ENCODE measurements at places on chromosomes 16 and 17.
A peak's percentile ranks its signal among the peaks of the same experiment; 100 is the strongest.

DNA sequence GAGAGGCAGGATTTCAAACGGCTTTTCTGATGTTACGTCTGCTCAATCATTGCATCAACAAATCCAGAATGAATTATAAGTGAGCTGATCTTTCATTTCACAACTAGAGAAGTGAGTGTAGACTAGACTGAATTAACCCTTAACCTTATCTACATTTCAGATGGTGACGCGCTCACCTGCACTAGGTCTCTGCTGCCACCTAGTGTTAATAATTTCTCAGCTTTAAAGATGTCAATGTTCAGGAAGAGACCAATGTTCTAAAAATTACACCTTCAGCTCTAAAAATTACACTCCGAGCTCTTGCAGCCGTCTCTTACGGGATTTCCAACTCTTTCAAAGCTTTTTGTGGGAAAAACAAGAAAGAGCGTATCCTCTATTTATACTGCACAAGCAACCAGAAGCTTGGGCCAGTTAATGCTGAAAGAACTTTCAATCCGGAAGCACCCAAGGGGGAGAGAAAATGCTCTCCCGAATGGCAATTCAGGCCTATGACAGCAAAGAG lies 88.2 kb upstream of the FA2H start:
- no peak overlapping the region for H3K27ac ChIP-seq
- no peaks in the 10 kb centered on the region for H3K27me3 ChIP-seq
- peaks cover 4% of the 10 kb centered on the region for H3K4me1 ChIP-seq
- H3K4me3 ChIP-seq, result no peak overlapping the region
- DNase-seq, result no peak

DNA sequence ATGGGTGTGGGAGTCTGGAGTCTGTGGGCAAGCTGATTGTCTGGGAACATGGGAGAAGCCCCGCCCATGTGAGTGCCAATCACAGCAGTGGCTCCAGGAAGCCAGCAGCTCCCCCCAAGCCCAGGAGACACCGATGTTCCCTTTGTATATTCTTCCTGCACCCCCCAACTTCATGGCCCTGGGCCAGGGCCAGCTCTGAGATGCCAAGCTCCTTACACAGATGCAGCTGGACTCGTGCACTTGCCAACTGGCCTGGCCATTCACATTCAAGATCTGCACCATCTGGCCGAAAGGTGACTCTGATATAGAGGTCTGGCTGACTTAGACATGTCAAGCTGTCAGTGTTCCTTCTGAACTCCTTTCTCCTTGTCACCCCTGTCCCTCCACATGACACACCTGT lies 50.5 kb downstream of the CACNG5 start:
- no peaks in the 10 kb centered on the region for H3K27me3 ChIP-seq
- no peak overlapping the region for H3K27ac ChIP-seq
- no peaks in the 10 kb centered on the region for H3K4me1 ChIP-seq

- no peaks in the 10 kb centered on the region for H3K4me1 ChIP-seq
- H3K27ac ChIP-seq, result no peak overlapping the region
- no peaks in the 10 kb centered on the region for H3K27me3 ChIP-seq
- H3K36me3 ChIP-seq, result peaks cover 51% of the 10 kb centered on the region
- no peak for DNase-seq
Measured at GRCh38 chr16:70468776-70469525, 14.6 kb downstream of the FCSK start.

DNA sequence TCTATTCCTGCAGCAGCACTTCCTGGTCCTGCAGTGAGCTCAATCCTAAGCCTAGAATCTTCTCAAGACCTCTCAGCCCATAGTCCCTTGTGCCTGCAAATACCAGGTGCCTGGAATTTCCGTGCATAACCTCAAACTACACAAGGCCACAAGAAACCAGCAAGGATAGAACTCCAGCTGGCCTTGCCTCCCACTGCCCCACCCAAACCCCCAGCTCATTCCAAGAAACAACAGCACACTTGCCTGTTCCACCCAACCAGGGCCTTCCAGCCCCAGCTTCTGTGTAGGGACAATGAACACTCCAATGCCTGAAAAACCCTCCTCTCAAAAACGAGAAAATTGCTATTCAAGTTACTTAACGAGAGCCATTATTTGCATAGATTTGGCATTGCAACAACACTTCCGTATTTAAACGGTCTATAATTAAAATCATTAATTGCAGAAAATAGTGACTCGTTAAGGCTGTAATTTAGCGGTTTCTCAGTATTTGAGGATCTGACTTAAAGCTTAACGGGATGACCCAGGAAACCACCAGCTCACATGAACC lies 147.0 kb downstream of the C16orf78 start:
- no peak overlapping the region for H3K27ac ChIP-seq
- no peaks in the 10 kb centered on the region for H3K4me1 ChIP-seq
- peaks cover 9% of the 10 kb centered on the region for H3K36me3 ChIP-seq
- H3K27me3 ChIP-seq, result no peaks in the 10 kb centered on the region

DNA sequence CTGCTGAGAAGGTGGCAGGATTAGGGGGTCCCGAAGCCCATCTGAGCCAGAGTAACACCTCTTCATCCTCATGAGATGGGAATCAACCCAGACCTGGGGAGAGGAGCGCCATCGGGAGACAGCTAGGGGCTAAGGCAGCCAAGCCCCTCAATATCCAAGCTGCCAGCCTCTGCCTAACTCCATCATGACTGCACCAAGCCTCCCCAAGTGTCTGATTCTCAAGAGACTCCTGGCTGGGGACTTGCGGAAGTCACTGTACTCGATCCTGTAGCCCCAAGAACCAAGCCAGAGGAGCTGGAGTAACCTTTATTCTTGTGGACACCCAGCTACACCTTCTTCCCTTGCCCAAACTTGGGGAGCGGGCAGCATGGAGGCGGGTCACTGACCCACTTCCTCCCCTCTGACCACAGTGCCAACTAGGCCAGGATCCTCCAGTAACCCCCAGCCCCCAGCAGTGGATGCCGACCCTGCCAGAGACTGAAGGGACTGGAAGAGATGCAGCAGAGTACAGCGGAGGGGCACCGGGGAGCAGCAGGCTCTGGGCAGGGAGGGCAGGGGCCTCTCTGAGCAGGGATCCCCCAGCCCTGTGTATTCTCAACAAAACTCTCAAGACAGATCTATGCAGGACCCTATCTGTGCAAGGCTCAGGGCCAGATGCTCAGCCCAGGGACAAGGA lies 13.3 kb downstream of the HDAC5 start:
- peaks cover 80% of the 10 kb centered on the region for H3K4me1 ChIP-seq
- H3K36me3 ChIP-seq, result peaks cover 17% of the 10 kb centered on the region
- DNase-seq, result no peak
- peak overlapping the region; percentile 45 for H3K4me3 ChIP-seq
- no peaks in the 10 kb centered on the region for H3K27me3 ChIP-seq

DNA sequence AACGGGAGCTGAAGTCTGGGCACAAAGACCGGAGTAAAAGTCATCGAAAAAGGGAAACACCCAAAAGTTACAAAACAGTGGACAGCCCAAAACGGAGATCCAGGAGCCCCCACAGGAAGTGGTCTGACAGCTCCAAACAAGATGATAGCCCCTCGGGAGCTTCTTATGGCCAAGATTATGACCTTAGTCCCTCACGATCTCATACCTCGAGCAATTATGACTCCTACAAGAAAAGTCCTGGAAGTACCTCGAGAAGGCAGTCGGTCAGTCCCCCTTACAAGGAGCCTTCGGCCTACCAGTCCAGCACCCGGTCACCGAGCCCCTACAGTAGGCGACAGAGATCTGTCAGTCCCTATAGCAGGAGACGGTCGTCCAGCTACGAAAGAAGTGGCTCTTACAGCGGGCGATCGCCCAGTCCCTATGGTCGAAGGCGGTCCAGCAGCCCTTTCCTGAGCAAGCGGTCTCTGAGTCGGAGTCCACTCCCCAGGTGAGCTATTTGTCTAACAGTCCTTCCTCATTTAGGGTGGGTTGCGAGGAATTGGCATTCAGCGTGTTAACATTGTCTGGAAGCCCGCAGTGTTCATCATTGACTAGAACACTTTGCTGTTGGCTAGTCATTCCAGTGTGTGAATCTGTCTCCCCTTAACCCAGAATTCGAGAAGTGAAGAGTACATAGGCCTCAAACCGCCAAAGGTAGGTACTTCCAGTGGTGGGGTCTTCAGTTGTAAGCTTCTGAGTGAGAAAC lies 1.5 kb downstream of the CDK12 start:
- peak overlapping the region; percentile 96 for H3K27ac ChIP-seq
- H3K4me1 ChIP-seq, result peaks cover 7% of the 10 kb centered on the region
- DNase-seq, result no peak
- peak overlapping the region; percentile 68 for H3K4me3 ChIP-seq
- H3K36me3 ChIP-seq, result no peaks in the 10 kb centered on the region

GRCh38 chr17:47742319-47743181 lies 9.5 kb downstream of the TBX21 start:
- no peaks in the 10 kb centered on the region for H3K36me3 ChIP-seq
- peaks cover 6% of the 10 kb centered on the region for H3K27me3 ChIP-seq
- DNase-seq, result peak; percentile 45
- no peak overlapping the region for H3K27ac ChIP-seq

DNA sequence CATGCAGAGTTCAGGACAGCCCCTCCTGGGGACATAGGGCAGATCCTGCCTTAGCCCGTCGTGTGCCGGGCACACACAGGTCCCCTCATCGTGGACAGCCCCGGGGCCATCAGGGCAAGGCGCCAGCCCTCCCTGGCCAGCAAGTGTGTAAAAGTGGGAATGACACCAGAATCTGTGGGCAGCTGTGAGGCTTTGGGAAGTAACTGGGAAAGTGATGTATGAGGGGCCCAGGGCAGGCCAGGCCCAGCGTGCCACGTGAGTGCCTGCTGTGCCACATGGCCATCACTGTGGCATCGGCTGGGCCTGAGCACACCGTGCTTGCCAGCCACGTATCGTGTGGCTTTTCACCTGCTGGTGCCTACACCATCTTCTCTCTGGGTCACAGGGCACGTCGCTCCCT lies 26.6 kb downstream of the ACSF3 start:
- DNase-seq, result no peak
- peaks cover 94% of the 10 kb centered on the region for H3K36me3 ChIP-seq
- H3K4me3 ChIP-seq, result no peak overlapping the region
- H3K4me1 ChIP-seq, result no peaks in the 10 kb centered on the region
- H3K27me3 ChIP-seq, result no peaks in the 10 kb centered on the region
- H3K27ac ChIP-seq, result no peak overlapping the region

GRCh38 chr16:15507301-15507958 lies 73.0 kb downstream of the BMERB1 start:
- peak overlapping the region; percentile 46 for H3K27ac ChIP-seq
- H3K4me3 ChIP-seq, result no peak overlapping the region
- H3K36me3 ChIP-seq, result no peaks in the 10 kb centered on the region
- peaks cover 14% of the 10 kb centered on the region for H3K4me1 ChIP-seq
- no peak for DNase-seq

GRCh38 chr16:53629607-53630312 lies 73.9 kb downstream of the RPGRIP1L start:
- peaks cover 4% of the 10 kb centered on the region for H3K36me3 ChIP-seq
- no peak for DNase-seq
- no peak overlapping the region for H3K27ac ChIP-seq
- H3K4me1 ChIP-seq, result no peaks in the 10 kb centered on the region

DNA sequence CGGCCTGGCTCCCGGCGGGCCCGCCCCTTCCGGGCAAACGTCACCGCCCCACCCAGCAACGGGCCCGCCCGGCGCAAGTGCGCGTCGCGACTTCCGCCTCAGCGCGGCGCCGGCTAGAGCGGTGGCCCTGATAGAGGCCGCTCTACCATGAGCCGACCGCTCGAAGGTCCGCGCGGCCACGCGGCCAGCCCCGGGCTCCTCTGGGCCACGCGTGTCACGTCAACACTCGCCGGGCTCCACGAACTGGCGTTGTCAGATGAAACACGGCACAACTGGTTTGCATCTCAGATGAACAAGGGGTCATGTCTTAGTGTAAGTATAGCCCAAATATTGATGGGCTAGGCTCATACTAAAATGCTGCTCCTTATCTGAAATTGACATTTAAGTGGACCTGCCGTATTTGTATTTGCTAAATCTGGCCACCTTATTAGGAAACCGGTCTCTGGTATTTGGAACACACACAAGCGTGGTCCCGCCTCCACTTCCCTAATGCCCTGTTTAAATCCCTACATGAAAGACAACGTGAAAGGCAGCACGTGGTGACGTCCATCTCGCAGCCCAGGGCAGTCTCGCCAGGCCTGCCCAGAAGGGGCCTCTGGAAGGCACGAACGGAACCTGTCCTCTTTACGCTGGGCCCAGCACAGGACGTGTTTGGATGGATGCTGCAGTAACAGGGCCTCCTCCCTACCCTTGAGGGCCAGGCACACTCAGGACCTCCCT lies at the start of gene ZNF598:
Gene ZNF598 (minus strand): TSS at position 31 of the 720 bp plus-strand sequence.
- H3K4me1 ChIP-seq, result peaks cover 17% of the 10 kb centered on the region
- no peaks in the 10 kb centered on the region for H3K27me3 ChIP-seq
- peak; percentile 89 for DNase-seq
- H3K4me3 ChIP-seq, result peak within 1 kb of the TSS; percentile 94

DNA sequence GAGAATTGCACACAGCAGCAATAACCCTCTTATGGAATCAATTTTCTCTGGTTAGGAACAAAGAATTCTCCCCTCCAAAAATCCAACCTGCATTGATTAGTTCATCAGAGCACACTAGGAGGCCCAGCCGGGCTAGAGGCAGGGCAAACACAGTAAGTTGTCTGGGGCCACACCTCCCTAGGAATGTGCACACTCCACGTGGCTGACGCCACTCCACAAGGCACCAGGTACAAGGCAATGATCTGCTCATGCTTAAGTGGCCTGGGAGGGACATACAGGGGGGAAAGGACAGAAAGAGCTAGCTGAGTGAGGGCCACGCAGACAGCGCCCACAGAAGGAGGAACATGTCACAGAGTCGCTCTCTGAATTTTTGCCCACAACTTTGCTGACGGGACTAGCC lies 107.6 kb downstream of the SLC39A11 start:
- no peaks in the 10 kb centered on the region for H3K36me3 ChIP-seq
- H3K27ac ChIP-seq, result no peak overlapping the region
- H3K4me1 ChIP-seq, result no peaks in the 10 kb centered on the region

GRCh38 chr17:82647593-82648164 lies 565 bp downstream of the WDR45B start:
- peak overlapping the region; percentile 87 for H3K27ac ChIP-seq
- DNase-seq, result no peak
- peak overlapping the region; percentile 69 for H3K4me3 ChIP-seq
- peaks cover 20% of the 10 kb centered on the region for H3K4me1 ChIP-seq
- H3K27me3 ChIP-seq, result no peaks in the 10 kb centered on the region

- H3K27ac ChIP-seq, result no peak overlapping the region
- H3K4me3 ChIP-seq, result peak overlapping the region; percentile 76
- no peaks in the 10 kb centered on the region for H3K36me3 ChIP-seq
- peaks cover 12% of the 10 kb centered on the region for H3K27me3 ChIP-seq
- H3K4me1 ChIP-seq, result peaks cover 26% of the 10 kb centered on the region
Measured at GRCh38 chr16:2475413-2476344, 752 bp downstream of the TBC1D24 start.

GRCh38 chr16:73371584-73372319 lies 323.8 kb upstream of the ZFHX3 start:
- H3K27ac ChIP-seq, result no peak overlapping the region
- H3K4me1 ChIP-seq, result no peaks in the 10 kb centered on the region
- H3K36me3 ChIP-seq, result no peaks in the 10 kb centered on the region
- no peak for DNase-seq

Measured in ascending aorta (tissue), 2 donors.